ENCODE measurements at places on chromosomes 12 and 14.

GRCh38 chr12:108860443-108860842 lies 3.1 kb upstream of the SSH1 start:
- no peak for DNase-seq

GRCh38 chr12:13471471-13471870 lies 274.9 kb downstream of the EMP1 start:
- no peak for DNase-seq

GRCh38 chr14:73625706-73626105 lies 13.4 kb downstream of the ACOT6 start:
- DNase-seq = no peak

DNA sequence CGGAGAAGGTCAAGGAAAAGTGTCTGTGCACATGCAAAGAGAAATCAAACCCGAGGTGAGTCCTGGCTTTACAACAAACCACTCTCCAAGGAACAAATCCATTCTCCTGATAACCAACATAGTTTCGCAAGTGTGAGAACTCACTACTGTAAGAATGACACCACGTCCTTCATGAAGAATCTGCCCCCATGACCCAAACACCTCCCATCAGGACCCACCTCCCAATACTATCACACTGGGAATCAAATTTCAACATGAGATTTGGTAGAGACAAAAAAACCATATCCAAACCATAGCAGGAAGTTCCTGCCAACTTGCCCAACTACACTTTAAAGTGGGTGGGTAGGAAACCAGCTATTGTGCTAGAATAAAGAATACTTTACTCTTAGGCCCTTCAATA lies 2.4 kb upstream of the ERC1 start:
- no peak for DNase-seq

DNA sequence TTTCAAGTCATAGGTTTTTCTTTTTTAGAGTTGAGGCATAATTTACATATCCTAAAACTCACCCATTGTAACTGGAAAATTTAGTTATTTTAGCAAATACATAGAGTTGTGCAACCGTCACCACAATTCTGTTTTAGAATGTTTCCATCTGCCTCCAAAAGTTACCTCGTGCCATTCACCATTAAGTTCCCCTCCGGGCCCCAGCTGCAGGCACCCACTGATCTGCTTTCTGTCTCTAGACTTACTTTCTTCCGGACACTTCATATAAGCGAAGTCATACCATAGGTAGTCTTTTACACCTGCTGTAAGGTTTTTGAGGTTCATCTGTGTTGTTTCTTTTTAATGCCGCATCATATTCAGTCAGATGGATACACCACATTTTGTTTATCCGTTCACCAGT lies 28.7 kb downstream of the PPP2R5C start:
- DNase-seq = no peak

- no peak for DNase-seq
Observed at GRCh38 chr12:5694759-5695409, 250.2 kb downstream of the ANO2 start.

- no peak for DNase-seq
Observed at GRCh38 chr14:95770777-95771176, 56.9 kb upstream of the TCL1A start.

- DNase-seq = peak; percentile 2
Observed at GRCh38 chr14:56487090-56487667, 92.4 kb upstream of the TMEM260 start.

DNA sequence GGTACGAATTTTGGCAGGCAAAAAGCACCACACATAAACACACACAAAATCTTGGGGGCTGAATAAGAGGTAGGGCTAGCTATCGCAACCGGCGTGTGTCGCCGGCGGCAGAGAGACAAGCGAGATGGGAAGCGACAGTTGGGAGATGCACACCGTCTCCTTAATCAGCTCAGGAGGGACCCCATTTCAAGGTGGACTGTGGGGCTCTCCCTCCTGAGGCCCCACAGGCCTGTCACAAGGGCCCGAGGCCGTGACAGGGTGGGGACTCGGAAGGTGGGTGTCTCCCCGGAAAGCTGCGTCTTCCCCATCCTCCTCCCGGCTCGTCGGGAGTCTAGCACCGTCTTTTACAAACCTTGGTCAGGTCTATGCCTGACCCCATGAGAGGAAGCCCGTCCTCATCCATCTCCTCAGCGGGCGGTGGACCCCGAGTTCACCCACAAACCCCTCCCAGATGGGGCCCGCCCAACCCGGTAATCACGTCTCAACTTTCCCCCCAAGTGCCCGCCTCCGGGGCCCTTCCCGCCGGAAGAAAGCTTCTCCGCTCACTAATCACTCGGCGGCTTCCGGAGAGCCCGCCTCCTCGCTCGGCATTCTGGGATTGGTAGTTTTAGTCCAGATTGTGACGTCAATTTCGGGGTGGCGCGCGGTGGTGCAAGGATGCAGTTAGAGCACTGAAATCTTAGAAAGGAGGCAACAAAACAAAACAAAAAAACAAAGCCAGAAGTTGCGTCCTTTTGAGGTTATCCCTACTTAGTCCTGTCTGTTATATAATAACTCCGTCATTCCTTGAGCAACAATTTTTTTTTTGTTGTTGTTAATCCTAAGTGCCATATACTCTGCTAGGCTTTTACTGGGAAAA lies at the start of gene WASHC3:
Gene WASHC3, minus strand, starts transcription at position 432 of the 859 bp plus-strand sequence. Its CDS starts 29 bp downstream, at position 403.
- peak; percentile 79 for DNase-seq

DNA sequence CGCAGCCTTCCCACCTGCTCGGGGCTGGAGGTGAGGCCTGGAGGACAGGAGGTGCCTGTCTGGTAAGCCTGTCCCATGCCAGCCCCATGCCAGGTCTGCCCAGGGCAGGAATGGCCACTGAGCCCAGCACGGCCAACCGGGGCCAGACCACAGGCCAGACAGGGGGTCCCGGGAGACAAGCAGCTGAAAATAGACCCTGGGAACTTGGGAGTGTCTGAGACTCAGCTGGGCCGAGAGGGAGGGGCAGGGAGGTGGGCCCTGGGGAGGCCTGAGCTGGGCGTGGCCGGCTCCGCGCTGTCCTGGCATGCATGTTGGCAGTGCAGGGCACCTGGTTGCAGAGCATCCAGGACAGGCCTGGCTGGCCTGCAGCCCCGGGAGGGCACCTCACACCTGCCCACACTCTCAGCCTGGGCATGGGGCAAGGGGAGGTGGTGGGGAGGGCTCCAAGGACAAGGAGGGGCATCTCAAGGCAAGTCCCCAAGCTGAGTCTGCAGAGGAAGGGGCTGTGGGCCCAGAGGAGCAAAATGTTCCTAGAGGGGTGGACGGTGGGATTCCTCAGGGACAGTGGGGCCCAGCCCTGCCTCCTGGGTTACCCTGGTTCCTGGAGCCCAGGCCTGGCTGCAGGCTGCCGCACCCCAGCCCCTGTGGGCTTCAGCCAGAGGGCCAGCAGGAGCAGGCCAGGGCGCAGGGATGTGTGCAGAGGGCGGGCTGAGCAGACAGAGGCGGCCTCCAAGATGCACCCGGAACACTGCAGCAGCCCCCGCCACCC lies 3.2 kb upstream of the CRIP1 start:
- no peak for DNase-seq

GRCh38 chr14:100285021-100285912 lies 21.0 kb downstream of the SLC25A29 start:
- DNase-seq = no peak

DNA sequence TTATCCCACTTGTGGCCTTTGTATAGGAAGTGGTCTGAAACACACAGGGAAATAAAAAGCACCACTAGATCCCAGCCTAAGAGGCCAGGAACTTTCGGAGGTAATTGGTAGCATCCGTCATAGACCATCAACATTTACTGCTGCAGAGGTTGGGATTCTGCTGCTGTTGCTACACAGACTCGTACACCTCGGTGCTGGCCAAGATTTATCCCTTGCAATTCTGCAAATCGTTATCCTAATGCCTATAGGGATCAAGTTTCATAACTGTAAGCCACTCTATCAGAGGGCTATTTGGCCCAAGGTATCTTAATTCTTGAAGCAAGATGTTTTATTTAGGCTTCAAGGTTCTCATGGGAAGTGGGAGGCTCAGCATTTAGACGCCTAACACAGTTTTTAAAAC lies 913.6 kb downstream of the GALC start:
- DNase-seq = no peak

GRCh38 chr14:72578514-72578913 lies 315.4 kb downstream of the DPF3 start:
- no peak for DNase-seq

DNA sequence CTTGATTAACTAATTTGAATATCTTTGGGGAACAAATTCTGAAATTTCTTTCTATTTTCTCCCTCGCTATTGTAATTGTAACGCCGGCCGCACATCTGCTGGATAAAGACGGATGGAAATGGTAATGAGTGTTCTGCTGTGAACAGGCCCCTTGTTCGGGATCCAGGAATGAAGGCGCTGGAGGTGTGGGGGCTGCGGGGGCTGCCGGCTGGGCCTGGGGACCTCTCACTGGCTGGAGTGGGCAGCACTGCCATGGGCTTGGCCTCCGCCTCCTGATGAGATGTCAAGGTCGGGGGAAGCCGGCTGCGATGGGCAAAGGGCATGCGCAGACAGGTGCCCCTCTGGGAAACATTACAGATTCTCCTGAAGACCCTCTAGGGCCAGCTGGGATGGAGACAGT lies 175.4 kb downstream of the PHETA1 start:
- no peak for DNase-seq

- DNase-seq = no peak
Observed at GRCh38 chr14:83260751-83261150, 1727.1 kb upstream of the SEL1L start.

DNA sequence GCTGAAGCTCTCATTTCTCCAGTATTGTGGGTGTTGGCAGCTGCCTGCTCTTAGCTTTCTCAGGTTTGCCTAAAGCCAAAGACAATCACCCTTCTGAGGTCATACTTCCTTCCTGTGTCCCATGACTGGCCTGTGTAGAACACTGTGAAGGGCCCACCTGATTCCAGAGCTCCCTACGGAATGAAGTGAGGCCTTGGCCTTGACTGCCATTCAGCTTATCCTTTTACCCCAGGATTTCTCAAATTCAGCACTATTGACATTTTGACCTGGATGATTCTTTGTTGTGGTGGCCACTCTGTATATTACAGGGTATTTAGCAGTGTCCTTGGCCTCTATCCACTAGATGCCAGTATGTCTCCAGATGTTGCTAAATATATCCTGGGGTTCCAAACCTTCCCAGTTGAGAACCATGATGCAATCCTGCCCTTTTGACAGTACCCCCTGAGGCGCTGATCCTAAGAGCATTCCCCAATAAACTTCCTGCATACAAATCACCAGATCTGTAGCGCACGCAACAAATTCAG lies 112.3 kb upstream of the KRR1 start:
- no peak for DNase-seq

- no peak for DNase-seq
Observed at GRCh38 chr12:3206536-3207072, 129.4 kb downstream of the TSPAN9 start.

GRCh38 chr12:2615665-2616402 lies 178.9 kb upstream of the FKBP4 start:
- DNase-seq = no peak

DNA sequence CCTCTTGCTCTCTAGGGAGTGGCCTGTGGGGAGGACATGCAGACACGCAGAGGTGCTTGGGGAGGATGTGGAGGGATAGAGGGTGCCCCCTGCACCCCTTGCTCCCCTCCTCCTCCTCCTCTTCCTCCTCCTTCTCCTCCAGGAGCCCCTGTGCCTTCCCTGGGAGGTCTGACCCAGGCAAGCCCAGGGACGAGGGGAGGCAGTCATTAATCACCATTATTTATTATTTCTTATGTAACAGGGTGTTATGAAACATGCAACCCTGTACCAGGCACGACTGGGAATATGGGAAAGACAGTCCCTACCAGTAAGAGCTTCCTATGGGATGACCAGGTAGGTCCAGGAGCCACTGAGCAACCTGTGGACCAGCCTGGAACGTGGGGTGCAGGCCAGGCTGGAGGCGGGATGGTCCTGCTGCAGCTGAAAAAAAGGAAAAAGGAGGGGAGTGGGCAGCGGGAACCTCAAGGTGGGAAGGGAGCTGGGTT lies 22.5 kb upstream of the PGF start:
- no peak for DNase-seq

DNA sequence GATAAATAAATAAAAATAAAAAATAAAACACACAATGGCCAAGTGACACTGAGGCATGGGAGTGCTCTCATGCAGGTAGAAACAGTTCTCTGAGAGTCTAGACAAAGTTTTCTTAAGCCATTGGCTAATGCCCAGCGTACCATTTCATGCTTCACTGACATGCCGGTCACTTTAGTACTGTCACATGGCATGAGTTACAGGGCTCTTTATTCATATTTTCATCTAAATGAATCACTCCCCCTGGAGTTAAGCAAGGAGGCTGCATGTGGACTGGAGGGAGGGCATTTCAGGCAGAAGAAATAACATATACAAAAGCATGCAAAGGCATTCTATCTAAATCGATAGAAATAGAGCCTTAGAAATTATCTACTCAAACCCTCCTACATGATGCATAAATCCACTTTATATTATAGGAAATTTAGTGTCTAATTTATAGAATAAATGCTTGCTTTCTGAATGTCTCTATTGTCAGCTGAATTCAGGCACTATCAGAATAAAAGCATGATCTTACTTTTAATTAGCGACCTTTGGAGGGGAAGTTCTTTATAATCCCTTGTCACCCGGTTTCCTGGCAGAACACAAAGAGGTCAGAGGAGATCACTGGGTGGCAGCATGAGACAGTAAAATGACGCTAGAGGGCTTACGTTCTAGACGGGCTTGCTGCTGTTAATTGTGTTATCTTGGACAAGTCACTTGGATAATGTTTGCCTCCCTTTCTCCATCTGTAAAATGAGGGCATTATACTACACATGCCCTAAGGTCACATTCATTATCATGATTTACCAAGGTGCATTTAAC lies 17.5 kb downstream of the DYRK4 start:
- DNase-seq = no peak

GRCh38 chr12:47757840-47758583 lies 668 bp downstream of the RAPGEF3 start:
- DNase-seq = no peak

DNA sequence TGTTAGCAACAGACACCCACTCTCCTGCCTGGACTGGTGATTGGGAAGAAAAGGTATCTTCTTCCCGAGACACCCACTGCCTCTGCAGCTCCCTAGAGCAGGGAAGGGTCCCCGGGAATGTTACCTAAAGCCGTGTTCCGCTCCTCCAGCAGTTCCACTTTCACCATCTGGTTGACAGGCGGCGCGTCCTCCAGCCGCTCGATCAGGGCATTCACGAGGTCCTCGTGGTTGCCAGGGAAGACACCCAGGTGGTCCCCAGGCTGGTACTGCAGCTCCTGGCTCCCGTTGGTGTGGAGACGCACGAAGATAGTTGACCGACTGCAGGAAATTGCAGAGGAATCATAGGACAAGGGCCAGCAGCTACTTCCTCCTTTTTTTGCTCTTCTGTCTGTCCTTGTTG lies 44.2 kb upstream of the FBXO21 start:
- DNase-seq = no peak

- DNase-seq = no peak
Observed at GRCh38 chr14:100022772-100023451, 42.3 kb upstream of the EVL start.

DNA sequence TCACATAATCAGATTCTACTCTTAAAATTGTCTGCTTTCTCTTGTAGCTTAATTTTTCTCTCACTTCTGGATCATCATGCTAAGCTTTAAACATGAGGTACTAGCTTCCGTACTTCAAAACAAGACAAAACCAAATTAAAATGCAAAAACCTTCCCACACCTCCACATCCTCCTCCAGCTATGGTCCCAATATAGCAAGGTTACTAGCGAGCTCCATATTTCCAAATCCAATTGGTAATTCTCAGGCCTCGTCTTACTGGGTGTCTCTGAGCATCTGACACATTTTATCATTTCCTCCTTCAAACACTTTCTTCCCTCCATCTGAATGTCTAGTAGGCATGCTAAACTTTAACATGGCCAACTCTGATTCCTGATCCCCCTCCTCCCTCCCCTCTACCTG lies 7.9 kb upstream of the PAPOLA start:
- DNase-seq = no peak

- no peak for DNase-seq
Observed at GRCh38 chr14:75979648-75980565, 1.9 kb downstream of the TGFB3 start.

GRCh38 chr14:68729556-68729955 lies 63.3 kb downstream of the ZFP36L1 start:
- no peak for DNase-seq
